ENCODE measurements at places on chromosomes 12 and 14.

- peak within 1 kb of the TSS; percentile 73 for H3K27ac ChIP-seq
- DNase-seq: peak; percentile 95
- no peaks in the 10 kb centered on the region for H3K27me3 ChIP-seq
These were observed at the start of gene EPS8 for GRCh38 chr12:15789220-15790171. Gene EPS8 (minus strand): TSS chr12:15789388. CDS start chr12:15682951, 106,437 bp downstream.

DNA sequence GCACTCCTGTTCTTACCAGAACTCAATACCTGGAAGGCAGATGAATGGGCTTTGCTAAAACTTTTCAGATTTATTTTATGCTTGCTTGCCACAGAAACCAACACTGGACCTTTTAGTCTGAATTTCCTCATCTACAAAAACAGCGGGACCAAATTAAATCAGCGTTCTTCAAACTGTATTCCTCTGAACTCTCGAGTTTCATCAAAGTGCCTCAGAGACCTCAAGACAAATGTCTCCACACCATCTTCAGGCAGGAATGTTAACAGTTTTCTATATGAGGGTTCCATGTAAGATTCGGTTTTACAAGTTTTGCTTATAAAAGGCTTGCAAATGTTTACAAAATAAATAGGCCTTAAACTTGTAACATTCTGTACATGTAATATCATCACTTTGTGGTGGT is 74.6 kb downstream of the MED13L start:
- H3K36me3 ChIP-seq: no peaks in the 10 kb centered on the region
- peaks cover 44% of the 10 kb centered on the region for H3K4me1 ChIP-seq
- no peak overlapping the region for H3K4me3 ChIP-seq
- no peaks in the 10 kb centered on the region for H3K27me3 ChIP-seq
- peak; percentile 37 for DNase-seq
- peak overlapping the region; percentile 15 for H3K27ac ChIP-seq

GRCh38 chr12:105291531-105291930 is 39.0 kb upstream of the C12orf75 start:
- no peaks in the 10 kb centered on the region for H3K36me3 ChIP-seq
- H3K4me1 ChIP-seq: peaks cover 16% of the 10 kb centered on the region
- H3K27me3 ChIP-seq: no peaks in the 10 kb centered on the region
- no peak overlapping the region for H3K27ac ChIP-seq
- no peak for DNase-seq

DNA sequence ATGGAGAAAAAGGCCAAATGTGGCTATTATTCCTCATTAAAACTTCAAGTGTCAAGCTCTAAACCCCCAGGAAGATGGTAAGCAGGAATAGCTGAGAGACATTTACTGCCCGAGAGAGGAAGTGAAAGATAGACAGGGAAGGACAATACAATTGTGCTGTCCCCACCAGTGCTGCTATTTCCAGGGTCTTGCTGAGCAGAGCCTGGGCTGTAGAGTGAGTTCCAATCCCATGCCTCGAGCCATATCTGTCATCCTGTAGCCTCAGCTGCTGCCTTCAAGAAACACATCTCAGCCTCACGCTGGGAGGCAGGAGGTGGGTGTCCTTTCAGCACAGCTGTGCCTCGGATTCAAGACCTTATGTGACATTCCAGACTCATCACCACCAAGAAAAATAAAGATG is 114.0 kb downstream of the RPAP3 start:
- peak; percentile 13 for DNase-seq
- no peaks in the 10 kb centered on the region for H3K27me3 ChIP-seq
- no peak overlapping the region for H3K4me3 ChIP-seq
- H3K4me1 ChIP-seq: peaks cover 18% of the 10 kb centered on the region

- H3K4me1 ChIP-seq: peaks cover 29% of the 10 kb centered on the region
- H3K27me3 ChIP-seq: no peaks in the 10 kb centered on the region
- H3K27ac ChIP-seq: no peak overlapping the region
- no peak overlapping the region for H3K4me3 ChIP-seq
- no peaks in the 10 kb centered on the region for H3K36me3 ChIP-seq
These were observed 102.2 kb downstream of the FBXL14 start for GRCh38 chr12:1491983-1492697.

DNA sequence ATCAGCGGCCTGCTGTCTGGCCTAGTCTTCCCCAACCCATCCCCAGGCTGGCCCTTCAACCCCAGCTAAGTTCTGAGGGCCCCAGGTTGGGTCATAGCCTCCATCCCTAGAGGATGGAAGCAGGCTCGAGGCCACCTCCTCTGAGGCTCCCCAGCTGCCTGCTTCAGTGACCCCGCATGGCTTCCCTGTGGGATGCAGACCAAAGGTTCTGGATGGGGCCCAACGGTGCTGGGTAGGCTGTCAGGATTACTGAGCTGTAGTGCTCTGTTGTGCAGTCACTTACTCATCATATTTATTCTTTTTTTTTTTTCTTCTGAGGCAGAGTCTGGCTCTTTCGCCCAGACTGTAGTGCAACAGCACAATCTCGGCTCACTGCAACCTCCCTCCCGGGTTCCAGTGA is 92.0 kb downstream of the IRF2BPL start:
- peak overlapping the region; percentile 85 for H3K27ac ChIP-seq
- H3K36me3 ChIP-seq: no peaks in the 10 kb centered on the region
- DNase-seq: peak; percentile 81
- peaks cover 24% of the 10 kb centered on the region for H3K4me1 ChIP-seq
- no peak overlapping the region for H3K4me3 ChIP-seq
- no peaks in the 10 kb centered on the region for H3K27me3 ChIP-seq

GRCh38 chr12:97306147-97306546 is 156.5 kb upstream of the RMST start:
- H3K27me3 ChIP-seq: no peaks in the 10 kb centered on the region
- no peak overlapping the region for H3K27ac ChIP-seq
- H3K4me1 ChIP-seq: no peaks in the 10 kb centered on the region
- no peaks in the 10 kb centered on the region for H3K36me3 ChIP-seq

DNA sequence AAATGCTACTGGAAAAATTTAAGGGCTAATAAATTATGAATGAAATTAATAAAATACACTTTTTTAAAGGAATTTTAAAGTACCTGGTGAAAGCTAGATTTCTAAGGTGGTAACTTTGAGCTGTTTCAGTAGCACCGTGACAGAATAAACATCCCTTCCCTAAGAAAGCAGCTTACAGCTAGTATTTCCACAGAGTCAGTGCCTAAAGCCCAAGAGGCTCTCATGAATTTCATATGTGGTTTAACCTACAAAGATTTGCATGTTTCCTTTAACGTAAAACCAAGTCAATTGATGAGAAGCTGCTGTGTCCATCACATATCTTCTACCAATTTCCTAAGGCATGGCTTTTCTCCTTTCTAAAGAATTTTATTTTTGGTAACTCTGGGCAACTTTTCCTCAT is 56.8 kb downstream of the IFNG start:
- no peak for DNase-seq
- peaks cover 29% of the 10 kb centered on the region for H3K27me3 ChIP-seq
- no peaks in the 10 kb centered on the region for H3K4me1 ChIP-seq
- H3K4me3 ChIP-seq: no peak overlapping the region
- no peaks in the 10 kb centered on the region for H3K36me3 ChIP-seq
- H3K27ac ChIP-seq: no peak overlapping the region

GRCh38 chr12:116971222-116971621 is 60.5 kb downstream of the FBXW8 start:
- peaks cover 11% of the 10 kb centered on the region for H3K4me1 ChIP-seq
- no peak for DNase-seq
- H3K27me3 ChIP-seq: no peaks in the 10 kb centered on the region
- H3K27ac ChIP-seq: no peak overlapping the region
- H3K4me3 ChIP-seq: no peak overlapping the region

DNA sequence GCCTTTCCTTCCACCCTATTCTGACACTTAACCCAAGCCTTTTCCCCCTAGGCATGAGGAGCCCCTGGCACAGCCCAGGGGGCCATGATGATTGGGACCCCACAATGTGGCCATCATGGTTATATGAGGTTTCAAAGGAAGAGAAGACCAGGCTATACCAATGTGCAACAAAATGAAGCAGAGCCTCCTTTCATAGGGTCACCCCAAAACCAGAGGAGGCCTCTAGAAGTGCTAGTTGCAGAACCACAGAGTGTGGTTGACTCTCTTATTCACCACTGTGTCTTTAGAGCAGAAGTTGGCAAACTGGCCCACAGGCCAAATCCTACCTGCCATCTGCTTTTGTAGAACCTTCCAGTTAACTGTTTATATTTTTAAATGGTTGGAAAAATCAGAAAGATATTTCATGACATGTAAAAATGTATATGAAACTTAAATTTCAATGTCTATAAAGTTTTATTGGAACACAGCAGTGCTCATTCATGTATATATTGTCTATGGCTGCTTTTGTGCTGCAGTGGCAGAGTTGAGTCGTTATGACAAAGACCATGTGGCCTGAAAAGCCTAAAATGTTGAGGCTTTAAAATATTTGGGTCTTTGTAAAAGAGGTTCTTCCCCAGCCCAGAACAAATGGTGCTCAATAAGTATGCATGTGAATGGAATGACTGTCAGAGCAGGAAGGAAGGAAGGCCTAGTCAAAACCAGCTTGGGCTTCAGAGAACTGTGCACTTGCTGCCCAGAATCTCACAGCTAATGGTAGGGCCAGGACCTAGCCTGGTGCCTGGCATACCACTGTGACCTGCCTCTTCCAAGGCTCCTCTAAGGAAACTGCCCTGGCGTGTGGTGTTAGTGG is 49.2 kb downstream of the SUSD6 start:
- no peak overlapping the region for H3K4me3 ChIP-seq
- H3K36me3 ChIP-seq: no peaks in the 10 kb centered on the region
- H3K27ac ChIP-seq: no peak overlapping the region
- no peak for DNase-seq

DNA sequence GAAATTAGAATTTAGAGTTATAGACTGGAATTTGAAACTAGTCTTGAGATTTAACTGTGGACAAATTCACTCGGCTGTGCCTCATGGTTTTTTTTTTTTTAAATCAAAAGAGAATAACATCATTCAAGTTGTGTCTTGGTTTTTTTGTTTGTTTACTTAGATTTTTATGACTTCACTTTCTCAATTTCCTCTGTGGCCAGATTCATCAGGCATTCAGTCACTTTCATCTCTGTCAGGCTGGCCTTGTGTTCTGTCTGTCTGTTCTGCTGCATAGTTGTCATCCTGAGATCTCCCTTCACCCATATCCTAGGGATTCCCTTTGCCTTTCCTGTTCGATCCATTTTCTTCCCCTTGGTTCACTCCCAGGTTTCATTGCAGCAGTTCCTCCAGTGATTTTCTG is 10.0 kb downstream of the MARK3 start:
- H3K36me3 ChIP-seq: no peaks in the 10 kb centered on the region
- peak; percentile 65 for DNase-seq
- no peak overlapping the region for H3K4me3 ChIP-seq
- H3K27me3 ChIP-seq: no peaks in the 10 kb centered on the region
- peak overlapping the region; percentile 36 for H3K27ac ChIP-seq

DNA sequence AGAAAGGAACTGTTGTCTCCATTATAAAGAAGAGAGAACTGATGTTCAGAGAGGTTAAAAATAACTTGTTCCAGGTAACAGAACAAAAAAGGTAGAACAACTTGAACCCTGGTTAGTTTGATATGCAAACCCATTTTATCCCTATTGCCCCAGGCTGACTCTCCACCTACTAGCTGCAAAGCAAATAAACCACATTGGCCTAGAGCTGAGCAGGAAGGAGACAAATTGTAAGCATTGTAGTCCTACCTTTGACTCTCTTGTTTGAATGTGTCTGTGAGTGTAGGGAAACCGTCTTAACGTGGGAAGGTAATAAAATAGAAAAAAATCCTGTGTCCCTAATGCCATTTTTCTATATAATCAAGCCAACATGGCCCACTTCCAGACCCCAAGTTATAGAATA is 126.4 kb downstream of the CCER1 start:
- DNase-seq: no peak
- no peaks in the 10 kb centered on the region for H3K27me3 ChIP-seq
- no peaks in the 10 kb centered on the region for H3K36me3 ChIP-seq
- no peak overlapping the region for H3K27ac ChIP-seq
- no peak overlapping the region for H3K4me3 ChIP-seq
- H3K4me1 ChIP-seq: no peaks in the 10 kb centered on the region

Measured in GM23248 (cell line).